ENCODE measurements at places on chromosomes 3 and 15. TPM values are rescaled to one million over a fixed set of nuclear protein-coding genes. Genes with fewer than 3 reads are reported as not detected.

DNA sequence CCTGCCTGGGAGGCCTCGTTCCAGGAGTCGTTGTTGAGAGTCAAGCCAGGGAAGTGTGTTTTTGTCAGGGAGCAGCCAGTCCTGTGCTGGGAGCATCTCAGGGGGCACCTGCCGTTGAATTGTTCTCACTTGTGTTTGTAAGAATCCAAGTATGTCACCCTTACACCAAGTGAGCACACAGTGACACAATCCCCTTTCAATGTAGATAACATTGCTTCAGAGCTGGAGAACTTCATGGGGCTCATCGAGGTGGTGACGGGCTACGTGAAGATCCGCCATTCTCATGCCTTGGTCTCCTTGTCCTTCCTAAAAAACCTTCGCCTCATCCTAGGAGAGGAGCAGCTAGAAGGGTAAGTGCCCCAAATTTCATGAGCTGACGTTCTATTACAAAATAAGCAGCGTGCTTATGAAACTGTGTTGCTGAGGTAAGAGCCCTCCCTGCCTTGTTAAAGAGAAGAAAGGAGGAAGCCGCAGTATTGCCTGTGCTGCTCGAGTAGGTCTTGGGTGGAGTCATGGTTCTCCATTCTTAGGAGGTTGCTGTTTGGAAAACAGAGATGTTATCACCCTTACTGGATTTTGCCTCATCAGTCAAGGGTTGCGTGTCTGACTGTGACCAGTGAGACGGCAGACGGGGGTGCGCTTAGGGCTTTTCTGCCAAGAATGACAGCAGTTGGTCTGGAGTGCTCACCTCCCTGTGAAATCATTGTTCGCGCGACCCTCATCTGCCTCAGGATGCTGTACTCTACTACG is 108.1 kb downstream of the PGPEP1L start:
- DNase-seq: no peak

SST gene
- total RNA-seq: not detected

GRCh38 chr3:86792316-86792715 is 198.6 kb downstream of the VGLL3 start:
- no peak for DNase-seq

GRCh38 chr15:84725001-84725491 is 9.1 kb upstream of the SEC11A start:
- DNase-seq: no peak

DNA sequence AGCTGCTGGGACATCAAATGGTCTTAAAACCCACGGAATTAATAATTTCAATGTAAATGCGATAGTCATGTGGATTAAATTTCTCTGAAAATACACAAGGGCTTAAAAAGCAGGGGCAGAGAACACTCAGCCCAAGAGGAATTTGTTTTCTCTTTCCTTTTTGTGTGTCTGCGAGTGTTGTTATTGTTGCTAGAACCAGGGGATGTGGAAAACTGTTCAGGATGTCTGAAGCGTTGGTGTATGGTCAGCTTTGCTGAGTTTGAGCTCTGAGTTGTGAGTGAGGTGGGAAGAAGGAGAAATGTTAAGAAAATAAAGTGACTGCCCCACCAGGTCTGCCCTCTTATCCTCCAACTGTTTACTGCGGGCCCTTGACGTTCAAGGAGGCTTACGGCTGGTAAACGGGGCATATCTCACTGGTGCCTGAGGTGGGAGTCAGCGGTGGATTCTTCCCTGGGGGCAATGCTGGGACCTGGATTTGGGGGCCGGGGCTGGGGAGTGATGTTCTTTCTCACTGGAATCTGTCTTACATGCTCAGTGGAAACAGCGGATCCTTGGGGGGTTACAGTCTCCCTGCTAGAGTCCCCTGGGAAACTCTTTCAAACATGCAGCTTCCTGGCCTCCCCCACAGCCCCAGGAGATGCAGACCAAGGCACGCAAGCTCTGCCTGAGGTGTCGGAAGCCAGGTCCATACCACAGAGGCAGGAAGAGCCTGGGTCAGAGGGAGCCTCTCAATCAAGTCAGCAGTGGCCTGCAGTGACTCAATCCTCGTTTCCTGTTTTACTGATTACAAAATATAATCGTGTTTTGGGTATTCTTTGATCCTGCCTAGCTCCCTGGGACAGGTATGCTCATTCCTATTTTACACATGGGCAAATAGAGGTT is 41.8 kb downstream of the ITGA11 start:
- DNase-seq: peak; percentile 28

DNA sequence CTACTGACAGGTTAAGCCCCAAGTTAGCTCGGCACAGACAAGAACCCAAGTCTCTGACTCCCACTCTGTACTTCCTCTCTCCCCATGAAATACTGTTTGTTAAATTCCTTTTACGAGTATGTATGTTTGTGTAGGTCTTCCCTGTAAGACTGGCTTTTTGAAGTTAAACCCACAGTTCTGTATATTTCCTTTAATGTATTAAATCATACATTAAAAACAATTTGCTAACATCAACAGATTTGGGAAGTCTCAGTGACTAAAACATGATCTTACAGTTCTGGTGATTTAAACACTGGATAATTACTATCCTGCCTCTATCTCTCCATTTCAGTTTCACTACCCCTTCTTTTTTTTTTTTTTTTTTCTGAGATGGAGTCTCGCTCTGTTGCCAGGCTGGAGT is 4.4 kb downstream of the CMTM6 start:
- no peak for DNase-seq

GRCh38 chr15:43220991-43221403 is at the start of gene EPB42:
TSS of gene EPB42 (minus strand) at chr15:43221018. CDS start at chr15:43220825, 193 bp downstream.
- no peak for DNase-seq

DNA sequence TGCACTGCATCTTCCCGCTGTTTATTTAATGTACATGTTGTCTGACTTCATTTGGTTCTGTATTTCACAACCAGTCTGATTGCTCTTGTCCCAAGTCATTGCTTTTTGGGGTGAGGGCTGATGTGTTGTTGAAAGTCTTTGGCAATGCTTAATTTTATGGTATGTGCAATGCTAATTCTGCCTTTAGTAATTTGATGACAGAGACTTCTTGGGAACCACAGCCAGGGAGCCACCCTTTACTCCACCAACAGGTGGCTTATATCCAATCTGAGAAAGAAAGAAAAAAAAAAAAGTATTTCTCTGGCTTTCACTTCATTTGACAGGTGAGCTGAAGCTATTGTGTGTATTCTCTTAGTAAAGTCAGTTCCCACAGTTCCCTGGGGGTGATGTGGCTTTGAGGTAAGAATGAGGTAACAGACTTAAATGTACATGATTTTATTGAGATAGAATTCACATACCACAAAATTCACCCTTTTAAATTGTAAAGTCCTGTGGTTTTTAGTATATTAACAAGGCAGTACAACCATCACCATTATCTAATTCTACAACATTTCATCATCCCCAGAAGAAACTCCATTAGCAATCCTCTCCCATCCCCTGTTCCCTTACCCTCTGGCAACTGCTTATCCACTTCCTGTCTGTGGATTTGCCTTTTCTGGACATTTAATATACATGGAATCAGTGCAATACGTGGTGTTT is 97.3 kb downstream of the SLCO3A1 start:
- no peak for DNase-seq

EPHB1 gene
- 0.98 TPM for total RNA-seq

- DNase-seq: no peak
These were observed 274.6 kb upstream of the ROPN1 start for GRCh38 chr3:124266487-124266886.

DNA sequence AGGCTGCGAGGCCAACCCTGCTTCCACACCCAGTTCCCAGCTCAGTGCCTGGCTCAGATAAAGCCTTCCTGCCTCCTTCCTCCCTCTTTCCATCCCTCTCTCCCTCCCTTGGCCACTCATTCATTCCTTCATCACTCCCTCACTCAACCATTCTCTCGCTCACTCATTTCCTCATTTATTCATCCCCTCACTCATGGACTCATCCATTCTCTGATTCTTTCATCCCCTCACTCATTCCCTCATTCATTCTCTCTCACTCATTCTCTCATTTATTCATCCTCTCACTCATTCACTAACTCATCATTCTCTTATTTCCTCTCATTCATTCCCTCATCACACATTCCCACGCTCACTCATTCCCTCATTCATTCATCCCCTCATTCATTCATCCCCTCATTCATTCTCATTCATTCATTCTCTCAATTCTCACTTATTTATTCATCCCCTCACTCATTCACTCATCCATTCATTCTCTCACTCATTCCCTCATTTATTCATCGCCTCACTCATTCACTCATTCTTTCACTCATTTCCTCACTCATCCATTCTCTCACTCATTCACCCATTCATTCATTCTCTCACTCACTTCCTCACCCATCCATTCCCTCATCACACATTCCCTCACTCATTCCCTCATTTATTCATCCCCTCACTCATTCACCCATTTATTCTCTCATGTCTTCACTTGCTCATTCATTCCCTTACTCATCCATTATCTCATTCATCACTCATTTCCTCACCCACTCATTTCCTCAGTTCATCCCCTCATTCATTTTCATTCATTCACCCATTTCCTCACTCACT is 13.2 kb downstream of the ABTB1 start:
- DNase-seq: no peak

- no peak for DNase-seq
These were observed 23.9 kb downstream of the LRRC49 start for GRCh38 chr15:70916531-70916930.

- no peak for DNase-seq
These were observed 33.7 kb downstream of the SYNM start for GRCh38 chr15:99138491-99138982.

FGF7 gene
- not detected for total RNA-seq

GRCh38 chr3:185631108-185631507 is 45.0 kb downstream of the SENP2 start:
- DNase-seq: no peak

- no peak for DNase-seq
These were observed 39.1 kb downstream of the SEMA5B start for GRCh38 chr3:122988508-122988907.

GRCh38 chr3:156631323-156631722 is 43.1 kb upstream of the TIPARP start:
- DNase-seq: no peak

DNA sequence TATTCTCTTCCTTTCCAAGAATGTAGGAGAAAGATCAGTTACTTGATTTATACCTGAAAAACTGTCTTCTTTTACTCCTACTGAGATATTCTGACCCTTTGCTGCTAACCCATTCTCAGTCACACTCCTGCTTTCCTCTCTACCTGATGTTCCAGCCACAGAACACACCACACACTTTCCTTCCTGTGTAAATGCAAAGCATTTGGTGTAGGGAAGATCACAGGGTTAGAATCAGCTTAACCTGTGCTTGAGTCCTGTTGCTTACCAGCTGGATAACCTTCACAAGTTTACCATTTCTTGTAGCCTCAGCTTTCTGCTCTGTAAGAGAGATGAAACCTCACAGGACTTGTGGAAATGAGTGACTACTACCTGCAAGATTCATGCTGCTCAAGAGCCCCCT is 489.8 kb upstream of the GOLIM4 start:
- no peak for DNase-seq

DNA sequence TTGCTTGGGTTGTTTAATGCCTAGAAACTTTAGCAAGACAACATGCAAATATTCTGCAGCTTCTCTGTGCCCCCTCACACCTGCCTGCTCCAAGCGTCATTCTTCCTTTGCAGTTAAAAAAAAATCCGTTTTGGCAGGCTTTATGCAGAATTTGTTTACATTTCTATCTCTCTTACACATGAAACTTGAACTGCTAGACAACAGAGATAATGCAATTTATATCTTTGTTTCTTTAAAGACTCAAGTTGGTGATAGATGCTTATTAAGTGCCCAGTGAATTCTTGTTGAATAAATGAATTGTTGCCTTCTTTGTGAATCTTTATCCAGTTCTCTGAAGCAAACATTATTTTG is 53.2 kb downstream of the CHST2 start:
- DNase-seq: no peak

PPP1R14D gene
- total RNA-seq: not detected

DNA sequence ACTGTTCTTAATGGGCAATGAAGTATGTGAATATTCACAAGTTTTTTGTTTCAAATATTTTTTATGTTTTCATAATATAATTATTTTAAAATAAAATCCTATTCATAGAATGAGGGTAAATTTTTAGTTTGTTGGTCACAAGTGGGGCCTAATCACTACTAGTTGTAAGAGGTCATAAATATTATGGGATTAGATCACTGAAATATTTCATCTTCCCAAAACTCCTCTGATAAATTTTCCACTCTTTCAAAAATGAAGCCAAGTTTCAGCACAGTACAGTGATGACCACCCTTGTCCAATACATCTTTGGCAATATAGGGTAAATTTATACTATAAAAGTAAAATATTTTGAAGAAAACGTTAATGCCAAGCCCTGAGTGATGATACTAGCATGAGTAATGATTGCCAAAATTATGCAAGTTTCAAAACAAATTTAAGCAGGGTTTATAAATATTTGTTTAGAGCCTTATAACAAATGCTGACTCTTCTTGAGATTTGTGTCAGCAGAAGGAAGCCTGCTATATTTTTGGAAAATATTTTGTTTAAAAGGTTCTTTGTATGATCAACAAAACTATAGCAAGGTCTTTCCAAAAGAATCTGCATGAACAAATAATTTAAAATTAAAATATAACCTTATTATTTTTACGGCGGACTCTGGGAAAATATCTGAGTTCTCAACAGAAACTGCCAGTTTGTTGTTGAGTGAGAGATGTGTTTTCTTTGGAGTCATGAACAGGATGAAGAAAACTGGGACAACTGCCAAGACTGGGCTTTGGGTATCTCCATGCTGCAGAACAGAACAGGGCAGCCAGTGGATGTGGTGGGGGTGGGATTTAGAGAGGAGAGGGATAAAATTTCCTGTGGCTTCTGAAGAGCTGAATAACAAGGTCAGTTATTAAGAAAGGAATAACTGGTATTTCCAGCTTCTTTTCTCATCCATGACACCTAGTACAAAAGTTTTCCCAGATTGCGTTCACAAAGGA is 17.9 kb upstream of the TM4SF1 start:
- no peak for DNase-seq

DNA sequence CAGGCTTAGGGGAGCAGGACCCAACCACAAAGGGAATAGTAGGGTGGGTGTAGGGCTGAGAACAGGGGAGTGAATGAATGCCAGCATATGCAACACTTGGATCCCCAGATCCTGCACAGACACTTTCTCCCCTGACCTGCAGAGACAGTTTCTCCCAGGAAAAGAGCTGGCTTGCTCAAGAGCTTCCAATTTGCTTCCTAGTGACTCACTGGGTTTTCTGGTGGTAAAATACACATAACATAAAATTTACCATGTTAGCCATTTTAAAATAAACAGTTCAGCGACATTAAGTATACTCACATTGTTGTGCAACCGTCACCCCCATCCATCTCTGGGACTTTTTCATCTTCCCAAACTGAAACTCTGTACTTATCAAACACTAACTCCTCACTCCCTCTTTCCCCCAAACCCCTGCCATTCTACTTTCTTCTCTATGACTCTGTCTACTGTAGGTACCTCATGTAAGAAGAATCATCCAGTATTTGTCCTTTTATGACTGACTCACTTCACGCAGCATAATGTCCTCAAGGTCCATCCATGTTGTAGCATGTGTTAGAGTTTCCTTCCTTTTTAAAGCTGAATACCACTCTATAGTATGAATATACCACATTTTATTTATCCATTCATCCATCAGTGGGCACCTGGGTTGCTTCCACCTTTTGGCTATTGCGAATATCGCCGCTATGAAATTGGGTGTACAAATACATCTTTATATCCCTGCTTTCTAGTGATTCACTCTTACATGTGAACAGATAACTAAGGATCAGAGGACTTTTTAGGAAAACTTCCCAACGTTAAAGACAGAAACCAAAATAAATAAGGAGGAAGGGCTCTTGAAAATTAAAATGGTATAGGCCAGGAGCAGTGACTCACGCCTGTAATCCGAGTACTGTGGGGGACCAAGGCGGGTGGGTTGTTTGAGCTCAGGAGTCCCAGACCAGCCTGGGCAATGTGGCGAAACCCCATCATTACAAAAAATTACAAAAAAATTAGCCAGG is 95.6 kb upstream of the TJP1 start:
- no peak for DNase-seq

LRRC49 gene
- 0.62 TPM for total RNA-seq

GRCh38 chr15:80367094-80367493 is 37.1 kb upstream of the ARNT2 start:
- DNase-seq: peak; percentile 27

Data from activated CD4-positive, alpha-beta T cell treated with anti-CD3 and anti-CD28 coated beads for 36 hours (primary cell).